Stimulated activated CD8-positive, alpha-beta memory T cell treated with anti-CD3 and anti-CD28 coated beads, Interleukin-15, amount 100 ng/mL, for 24 hours (primary cell): ENCODE measurements at places on chromosomes 4 and X.

DNA sequence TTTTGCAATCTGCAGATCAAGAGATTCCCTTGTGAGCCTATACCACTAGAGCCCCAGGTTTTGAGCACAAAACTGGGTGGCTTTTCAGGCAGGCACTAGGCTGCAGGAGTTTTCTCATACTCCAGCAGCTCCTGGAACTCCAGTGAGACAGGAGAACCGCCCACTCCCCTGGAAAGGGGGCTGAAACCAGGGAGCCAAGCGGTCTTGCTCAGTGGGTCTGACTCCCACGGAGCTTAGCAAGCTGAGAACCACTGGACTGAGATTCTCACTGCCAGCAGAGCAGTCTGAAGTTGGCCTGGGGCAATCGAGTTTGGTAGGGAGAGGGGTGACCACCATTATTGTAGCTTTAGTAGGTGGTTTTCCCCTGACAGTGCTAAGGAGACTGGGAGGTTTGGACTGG is 313.8 kb upstream of the TEX13C start:
- DNase-seq: no peak

DNA sequence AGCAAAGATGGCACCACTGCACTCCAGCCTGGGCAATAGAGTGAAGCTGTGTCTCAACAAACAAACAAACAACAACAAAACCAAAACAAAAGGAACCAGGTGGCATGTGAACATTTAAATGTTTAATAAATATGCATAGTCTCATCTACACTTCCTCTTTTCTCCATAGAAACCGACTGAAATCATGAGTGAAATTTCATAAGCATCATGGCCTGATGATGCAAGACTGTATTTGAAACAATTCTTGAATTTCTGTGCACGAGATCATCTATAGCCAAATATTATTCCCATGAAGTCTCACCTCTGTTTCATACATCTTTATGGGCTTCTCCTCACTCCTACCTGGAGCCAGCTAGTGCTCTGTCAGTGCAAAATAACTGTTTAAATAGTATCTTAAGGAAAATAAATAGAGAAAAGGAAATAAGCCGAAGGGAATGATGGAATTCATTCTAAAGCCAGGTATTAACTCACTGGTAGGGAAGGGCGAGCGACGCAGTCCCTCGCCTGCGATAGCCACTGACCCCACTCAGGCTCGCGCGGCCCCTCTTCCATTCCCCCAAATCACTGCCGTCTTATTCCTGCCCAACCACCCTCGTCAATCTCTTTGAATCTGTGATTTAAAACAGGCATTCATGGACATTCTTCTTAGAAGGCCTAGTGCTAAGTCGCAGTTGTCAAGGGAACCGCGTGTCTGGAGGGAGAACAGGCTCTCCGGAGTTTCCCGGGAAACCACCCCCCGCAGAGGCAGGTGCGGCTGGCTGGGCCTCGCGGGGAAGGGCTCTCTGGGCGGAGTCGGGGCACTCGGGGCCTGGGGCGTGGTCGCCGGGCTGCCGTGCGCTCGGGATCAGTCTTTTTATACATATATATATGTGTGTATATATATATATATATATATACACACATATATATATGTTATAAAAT is 52.4 kb upstream of the TRIM2 start:
- DNase-seq: no peak

GRCh38 chr4:144645631-144646522 is at the start of gene HHIP:
Gene HHIP, plus strand, starts transcription at chr4:144646156. Its CDS starts 520 bp downstream, at chr4:144646676.
- DNase-seq: no peak

DNA sequence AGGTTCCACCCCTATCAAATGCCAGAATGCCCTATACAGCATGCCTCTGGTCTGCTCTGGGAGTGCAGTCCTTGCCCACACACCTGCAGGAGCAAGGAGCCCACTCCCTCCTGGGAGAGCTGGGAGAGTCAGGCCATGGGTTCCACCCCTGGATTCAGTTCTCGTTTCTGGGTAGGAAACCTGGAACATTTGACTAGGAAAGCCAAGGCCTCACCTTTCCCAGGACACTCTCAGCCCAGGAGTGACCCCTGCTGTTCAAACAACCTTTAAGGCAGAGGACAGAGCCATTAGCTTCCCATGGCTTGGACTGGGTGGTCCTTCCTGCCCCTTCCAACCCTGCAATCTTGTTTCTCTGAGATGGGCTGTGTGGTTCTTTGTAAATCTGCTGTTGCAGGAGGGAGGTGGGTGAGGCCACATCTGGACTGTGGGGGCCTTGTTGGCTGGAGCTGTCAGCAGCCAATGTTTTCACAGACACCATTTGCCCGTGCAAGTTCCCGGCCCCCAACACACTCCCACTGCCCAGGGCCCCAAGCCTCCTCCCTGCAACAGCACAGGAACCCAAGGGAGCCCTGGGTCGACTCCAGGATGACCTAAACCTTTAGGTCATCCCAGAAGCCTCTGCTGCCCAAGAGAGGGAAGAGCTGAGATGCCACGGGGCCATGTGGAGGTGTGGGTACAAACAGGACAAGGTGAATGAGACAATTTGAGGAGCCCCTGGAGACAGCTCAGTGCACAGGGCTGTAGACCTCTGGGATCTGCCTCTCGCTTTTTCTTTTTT is 104.4 kb downstream of the PJA1 start:
- DNase-seq: no peak

GRCh38 chrX:119190831-119191230 is 45.3 kb upstream of the PGRMC1 start:
- DNase-seq: no peak

- DNase-seq: no peak
Observed at GRCh38 chr4:168741281-168742173, 244.7 kb downstream of the PALLD start.

DNA sequence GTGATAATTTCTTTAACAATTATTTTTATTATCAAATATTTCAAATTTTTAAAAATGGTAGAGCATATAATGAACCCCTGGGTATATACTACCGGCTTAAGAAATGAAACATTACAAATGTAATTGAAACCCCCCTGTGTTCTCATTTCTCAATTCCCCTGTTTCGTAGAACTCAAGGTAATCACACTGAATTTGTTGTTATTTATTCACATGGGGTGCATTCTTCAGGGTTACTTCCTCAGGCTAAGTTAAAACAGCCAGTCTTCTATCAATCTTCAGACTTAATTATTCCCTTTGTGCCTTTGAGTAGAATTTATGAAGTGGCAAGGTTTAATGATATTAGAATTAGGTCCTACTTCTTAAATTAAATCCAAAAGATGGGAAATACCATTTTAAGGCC is 128.2 kb downstream of the ANAPC10 start:
- no peak for DNase-seq

GRCh38 chr4:26021417-26022345 is 107.7 kb downstream of the SMIM20 start:
- DNase-seq: no peak

DNA sequence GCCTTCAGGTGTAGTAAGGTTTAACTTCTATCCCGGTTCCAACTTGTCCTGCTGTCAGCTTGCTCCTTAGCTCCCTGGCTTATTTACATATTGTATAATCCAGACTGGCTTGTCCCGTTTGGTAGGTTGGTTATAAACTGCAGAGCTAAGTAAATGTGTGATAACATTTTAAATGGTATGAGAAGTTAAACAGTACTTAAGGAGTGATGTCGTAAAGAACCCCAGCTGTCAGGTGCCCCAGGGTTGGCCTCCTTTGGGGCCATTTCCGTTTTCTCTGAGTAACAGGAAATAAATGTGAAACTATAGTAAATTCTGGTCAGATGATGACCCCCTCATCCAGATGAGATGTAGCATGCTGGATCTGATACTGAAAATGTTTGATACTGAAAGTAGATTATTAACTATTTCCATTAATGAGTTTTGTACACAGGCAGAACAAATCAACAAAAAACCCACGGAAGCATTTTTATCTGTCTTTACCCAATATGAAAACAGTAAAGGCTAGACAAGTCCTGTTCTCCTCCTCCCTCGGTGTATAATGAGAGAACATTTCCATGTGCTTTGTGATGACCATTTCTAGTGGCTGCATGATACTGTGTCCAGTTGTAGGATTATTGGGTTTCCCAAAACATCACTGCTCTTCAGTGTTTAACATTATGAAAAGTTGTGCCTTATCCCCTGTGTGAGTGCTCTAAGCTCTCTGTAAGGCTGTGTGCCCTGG is 22.4 kb downstream of the GAB1 start:
- no peak for DNase-seq

DNA sequence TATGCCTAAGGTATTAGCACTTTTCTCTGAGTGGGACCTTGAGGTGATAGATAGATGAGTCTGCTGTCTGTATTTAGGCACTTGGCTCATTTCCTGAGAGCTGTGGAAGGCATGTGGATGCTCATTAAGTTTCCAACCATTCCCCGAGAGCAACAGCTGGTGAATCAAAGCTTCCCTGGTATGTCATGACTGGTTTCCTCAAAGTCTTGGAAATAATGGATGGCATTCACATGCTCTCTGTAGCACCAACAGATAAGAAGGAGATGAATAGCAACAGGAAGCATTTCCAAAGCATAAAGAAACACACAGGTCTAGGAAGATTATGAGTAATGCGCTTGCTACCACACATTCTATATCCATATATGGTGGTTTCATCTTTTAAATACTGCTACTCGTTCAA is 118.3 kb upstream of the ETNPPL start:
- no peak for DNase-seq

DNA sequence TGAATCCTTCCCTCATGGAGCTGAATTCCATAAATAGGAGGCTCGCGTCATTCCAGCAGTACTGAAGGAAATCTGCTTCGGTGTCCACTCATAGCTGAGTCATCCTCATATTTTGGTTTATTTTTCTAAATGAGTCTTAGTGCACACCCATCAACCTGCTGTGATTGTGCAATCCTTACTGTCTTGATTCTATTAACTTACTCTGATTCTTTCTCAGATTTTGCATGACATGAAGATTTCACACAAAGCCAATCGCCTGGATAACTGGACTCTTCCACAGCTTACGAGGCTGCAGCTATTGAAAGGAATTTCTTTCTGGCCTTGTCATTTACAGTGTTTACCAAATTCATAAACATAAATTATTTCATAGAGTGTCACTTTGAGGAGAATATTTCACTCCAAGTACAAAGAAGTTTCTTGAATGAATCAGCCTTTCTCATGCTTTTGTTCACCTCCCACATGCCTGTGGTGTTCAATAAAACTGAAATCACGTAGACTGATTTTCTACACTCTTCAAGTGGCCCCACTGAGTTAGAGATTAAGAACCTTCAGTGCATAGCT is 207.6 kb upstream of the SLITRK2 start:
- no peak for DNase-seq

DNA sequence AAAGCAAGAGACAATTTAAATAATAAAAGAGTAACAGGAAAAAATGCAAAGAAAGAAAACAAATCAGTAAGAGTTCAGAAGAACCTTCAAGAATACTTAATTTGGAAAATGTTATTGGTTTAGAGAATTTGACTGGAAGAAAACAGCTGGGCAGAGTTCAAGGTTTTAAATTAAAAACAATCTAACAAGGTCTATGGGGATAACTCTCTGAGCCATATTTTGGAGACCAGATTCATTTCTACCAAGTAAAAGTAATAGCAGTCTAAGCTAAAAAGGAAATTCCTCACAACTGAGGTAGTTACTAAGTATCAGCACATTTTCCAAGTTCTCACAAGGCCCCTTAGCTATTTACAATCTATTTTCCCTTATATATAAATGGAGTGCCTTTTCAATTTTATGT is 82.4 kb upstream of the TFDP3 start:
- no peak for DNase-seq

GRCh38 chrX:63439580-63439979 is 88.4 kb upstream of the SPIN4 start:
- no peak for DNase-seq

DNA sequence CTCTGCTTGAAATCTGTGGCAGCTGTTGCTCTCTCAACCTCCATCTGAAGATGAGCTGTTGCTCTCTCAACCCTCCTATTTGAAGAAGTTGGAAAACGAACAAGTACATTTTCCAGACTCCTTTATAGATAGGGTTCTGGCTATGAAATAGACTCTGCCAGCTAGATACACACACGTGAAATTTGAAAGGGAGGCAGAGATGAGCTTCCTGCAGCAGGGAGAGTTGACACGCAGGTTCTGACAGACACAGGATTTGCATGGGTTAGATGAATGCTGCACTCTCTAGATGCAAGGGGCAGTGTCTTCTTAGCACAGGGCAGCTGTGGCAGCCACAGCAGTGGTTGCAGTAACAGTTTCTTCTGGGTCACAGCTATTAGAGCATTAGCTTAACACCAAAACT is 8.0 kb upstream of the PYURF start:
- no peak for DNase-seq

DNA sequence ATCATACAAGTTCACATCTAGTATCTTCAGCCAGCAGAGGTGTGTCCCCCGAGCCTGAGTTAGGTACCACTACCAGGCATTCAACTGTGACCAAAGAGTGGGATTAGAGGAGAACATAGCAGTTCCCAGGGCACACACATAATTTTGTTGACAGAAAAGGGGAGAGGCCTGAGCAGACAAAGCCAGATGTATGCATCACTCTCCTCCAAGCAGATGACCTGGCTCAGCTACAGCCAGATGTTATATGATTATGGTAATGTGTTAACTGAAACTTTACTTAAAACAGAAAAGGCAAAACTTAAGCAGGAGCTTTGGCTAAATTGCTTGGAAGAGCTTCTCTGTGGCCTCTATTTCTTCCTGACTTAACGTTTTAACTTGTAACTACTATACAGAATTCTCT is 88.9 kb downstream of the CC2D2A start:
- no peak for DNase-seq

GRCh38 chr4:11529625-11530201 is 101.0 kb upstream of the HS3ST1 start:
- no peak for DNase-seq

- DNase-seq: no peak
Observed at GRCh38 chr4:169899295-169899694, 126.9 kb downstream of the MFAP3L start.

DNA sequence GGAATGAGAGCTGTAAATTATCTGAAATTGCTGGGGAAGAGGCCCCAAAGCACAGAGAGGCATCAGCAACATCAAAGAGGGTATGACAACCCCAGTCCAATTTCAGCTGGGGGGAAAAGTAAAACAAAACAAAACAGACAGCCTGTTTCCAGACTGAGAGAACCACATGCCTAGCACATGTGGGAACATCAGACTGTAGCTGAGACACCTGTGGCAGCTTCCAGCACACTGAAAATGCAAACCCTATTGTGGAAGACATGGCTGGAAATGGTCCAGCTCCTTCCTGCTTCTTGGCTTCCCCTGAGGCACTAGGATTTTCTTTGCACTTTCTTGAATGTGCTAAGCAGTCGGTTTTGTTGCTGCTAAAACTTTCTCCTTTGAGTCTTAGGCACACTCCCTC is 240.9 kb upstream of the STS start:
- no peak for DNase-seq

DNA sequence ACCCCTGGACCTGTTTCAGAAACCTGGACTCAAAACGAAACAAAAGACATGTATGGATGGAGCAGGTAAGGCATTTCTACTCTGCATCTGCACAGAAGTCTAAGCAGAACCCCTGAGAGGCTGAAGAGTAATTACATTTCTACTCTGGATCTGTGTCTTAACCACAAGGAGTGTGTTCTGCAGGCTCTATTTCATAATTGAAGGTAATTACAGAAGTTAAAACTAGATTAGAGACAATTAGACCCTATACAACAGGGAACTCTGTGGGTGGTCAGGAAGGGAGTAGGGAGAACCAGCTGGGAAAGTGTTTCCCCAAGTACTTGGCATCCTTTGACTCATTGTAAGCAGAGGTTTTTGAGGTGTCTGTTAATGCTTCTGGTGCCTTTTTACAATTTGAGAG is 69.8 kb downstream of the IGSF1 start:
- no peak for DNase-seq
